ENCODE measurements at places on chromosomes 6 and 20.

- DNase-seq: no peak
Measured at GRCh38 chr6:9983168-9983567, 431.7 kb downstream of the TFAP2A start.

DNA sequence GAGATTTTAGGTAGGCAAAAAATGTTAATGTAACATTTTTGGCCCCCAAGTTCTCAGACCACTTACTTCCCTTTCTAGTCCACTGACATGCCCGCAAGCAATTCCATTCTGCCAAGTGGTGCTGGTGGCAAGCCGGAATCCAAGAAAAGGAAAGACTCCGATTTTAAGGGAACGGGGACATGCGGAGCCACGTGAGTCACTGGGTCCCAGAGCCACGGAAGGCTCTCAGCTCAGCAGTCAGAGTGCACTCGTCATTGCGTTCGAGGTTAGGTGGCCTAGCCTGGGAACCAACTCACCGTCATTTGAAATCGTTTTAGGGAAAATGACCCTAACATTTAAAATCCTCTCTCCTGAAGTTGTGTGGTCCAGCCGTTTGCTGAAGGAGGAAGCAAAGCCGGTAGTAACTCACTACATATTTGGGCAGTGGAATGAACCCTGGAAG lies 711 bp upstream of the SIRT5 start:
- peak; percentile 32 for DNase-seq

DNA sequence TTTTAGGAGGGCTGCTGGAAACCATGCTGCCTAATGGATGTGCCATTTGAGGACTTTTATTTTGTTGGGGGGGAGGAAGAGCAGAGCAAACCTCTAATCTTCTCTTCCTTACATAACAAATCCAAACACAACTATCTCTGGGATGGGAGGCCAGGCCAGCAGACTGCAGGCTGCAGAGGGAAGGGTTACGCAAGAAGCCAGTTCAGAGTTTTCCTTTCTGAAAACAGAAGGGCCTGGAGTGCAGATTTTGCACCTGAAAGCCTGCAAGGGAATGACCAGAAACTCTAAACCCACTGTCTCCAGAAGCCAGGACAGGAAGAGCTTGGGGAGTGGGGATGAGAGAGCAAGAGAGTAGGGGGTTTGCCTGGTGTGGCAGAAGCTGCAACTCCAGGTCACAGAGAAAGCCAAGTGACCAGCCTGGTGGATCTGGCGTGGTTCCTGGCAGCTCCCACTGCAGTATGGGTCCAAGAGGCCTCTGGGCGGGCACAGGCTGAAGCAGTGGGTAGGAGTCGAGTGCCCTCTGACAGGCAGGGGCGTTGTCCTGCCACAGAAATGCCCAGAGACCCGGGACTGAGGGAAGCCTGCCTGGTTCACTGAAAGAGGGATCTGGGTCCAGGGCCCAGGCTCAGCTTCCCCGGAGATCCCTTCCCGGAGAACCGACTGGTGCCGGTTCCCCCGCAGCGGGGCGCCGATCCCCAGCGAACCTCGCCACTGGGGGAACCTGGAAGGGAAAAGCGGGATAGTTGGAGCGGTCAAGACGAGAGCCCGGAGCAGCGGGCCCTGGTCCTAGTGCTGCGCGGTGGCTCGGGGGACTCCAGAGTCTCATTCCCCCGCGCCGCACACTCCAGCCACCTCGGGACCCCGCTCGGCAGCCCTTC lies 6.7 kb downstream of the MAFB start:
- no peak for DNase-seq

GRCh38 chr20:12372557-12372956 lies 454.9 kb downstream of the BTBD3 start:
- no peak for DNase-seq

GRCh38 chr6:168451805-168452517 lies 11.0 kb downstream of the SMOC2 start:
- no peak for DNase-seq

DNA sequence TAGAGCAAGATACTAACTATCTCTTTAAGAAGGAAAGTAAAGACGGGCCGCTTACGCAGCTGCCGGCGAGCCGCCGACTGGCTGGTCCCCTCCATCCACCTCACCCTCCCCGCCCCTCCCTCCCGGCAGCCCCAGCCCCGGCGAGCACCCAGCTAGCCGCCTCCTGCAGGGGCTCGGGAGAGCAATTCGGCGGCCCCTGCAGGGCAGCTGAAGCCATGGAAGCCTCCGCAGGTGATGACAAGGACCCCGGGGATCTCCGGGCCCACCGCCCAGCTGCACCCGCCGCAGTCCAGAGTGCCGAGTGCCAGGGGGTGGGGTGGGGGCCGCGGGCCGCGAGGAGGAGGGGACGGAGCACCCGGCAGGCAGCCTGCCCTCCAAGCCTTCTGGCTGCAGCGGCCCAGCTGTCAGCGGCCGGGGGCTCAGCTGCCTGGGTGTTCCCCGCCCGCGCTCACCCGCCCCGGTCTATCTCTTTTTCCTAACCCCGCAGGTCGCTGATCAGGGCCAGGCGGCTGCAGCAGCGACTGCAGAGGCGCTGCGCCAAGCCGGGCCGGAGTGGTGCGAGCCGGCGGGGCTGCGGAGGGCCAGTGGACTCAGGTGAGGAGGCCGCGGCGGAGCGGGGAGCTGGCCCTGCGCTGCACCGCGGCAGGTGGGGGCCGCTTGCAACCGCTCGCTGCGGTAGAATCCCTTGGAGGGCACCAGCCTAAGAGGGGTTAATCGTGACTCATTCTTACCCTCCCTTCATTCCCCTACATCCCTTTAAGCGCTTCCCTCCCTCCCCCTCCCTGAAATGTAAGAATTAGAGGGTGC lies at the start of gene SNPH:
Gene SNPH (plus strand): TSS at position 128 of the 807 bp plus-strand sequence. CDS start 29,946 bp downstream, outside the sequence.
- DNase-seq: peak; percentile 85

GRCh38 chr6:157666729-157667128 lies 156.3 kb upstream of the SNX9 start:
- DNase-seq: no peak

GRCh38 chr20:60362531-60362930 lies 404.3 kb downstream of the CDH26 start:
- DNase-seq: no peak

DNA sequence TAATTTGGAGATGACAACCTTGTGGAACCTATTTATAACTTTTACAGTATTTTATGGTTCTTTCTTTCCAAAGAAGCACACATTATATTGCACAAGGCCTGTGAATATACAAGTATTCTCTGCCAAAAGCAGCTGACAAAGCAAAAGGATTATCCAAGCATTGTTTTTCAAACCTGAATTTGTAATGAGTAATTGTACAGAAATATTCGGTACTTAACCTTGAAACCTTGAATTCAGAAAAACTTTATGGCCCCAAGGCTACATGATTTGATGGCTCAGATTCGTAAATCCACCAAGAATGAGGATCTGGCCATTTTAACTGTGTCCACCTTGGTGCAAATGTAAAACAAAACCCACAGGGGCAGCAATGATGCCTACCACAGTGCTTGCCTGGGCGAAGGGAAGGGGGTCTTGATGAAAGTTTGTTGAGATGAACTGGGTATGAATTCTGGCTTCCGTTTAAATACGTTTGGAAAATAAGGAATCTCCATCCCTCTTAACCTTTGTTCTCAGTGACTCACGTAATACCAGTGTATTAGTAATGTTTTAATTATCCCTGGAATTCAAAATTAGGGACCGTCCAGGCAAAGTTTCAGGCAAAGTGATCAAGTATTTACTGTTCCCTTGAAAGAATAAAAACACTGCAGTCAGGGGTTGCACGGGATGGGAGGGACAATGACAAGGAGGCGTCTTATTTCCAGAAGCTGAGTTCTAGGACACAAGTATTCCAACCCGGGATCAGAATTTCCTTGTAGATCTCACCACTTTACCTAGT lies 2.7 kb upstream of the RBM24 start:
- DNase-seq: no peak

DNA sequence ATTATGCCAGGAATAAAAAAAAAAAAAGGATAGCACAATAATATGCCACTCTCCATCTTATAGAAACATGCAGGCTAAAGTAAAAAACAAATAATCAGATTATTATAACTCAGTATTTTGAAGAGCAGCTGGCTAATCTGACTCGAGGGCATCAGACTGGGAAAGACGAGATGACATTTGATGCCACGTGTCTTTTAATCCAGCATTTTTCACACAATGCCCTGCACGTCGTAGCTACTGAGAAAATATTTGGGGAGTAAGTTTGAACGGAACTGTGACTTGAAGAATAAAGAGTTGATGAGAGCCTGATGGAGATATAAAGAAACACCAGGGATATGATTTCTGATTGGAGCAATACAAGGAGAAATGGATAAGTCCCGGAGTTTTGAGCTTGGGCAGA lies 237.7 kb downstream of the ARID1B start:
- DNase-seq: no peak

All from femur (tissue), 1 donor.